ENCODE measurements at places on chromosomes 11 and 22.

DNA sequence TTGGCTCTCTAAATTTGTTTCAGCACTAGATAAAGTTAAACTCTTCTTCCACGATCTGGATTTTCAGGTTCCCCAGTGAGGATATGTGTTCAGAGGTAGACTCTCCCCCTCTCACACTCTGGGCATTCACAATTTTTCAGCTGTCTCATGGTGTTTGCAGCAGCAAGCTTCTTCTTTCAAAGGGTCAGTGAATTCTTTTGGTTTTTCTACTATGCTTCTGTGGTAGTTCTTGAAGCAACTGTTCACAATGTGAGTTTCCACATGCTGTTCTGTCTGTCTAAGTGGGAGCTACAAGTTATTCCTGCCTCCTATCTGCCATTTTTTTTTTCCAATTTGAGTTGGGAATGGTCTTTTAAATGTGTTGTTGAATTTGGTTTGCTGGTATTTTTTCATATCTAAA, 25.4 kb downstream of the CNTF start:
- no peak for DNase-seq

GRCh38 chr11:30535818-30536217, 50.3 kb downstream of the MPPED2 start:
- DNase-seq = no peak

DNA sequence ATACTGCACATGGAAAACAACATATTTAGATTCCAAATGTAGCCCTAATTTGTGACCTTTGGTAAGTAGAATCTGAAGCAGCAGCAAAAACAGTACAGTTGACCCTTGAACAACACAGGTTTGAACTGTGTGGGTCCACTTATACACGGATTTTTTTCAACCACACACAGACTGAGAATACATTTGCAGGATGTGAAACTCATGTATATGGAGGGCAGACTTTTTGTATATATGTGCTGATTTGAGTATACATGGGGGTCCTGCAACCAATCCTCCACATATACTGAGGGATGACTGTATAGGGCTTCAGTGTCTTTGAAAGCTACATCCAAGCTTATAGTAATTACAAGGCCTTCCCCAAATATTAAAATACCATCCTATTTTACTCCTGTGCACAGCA, 120.5 kb downstream of the MPPED2 start:
- DNase-seq = no peak

GRCh38 chr11:95680169-95680929, 109.2 kb downstream of the FAM76B start:
- no peak for DNase-seq

DNA sequence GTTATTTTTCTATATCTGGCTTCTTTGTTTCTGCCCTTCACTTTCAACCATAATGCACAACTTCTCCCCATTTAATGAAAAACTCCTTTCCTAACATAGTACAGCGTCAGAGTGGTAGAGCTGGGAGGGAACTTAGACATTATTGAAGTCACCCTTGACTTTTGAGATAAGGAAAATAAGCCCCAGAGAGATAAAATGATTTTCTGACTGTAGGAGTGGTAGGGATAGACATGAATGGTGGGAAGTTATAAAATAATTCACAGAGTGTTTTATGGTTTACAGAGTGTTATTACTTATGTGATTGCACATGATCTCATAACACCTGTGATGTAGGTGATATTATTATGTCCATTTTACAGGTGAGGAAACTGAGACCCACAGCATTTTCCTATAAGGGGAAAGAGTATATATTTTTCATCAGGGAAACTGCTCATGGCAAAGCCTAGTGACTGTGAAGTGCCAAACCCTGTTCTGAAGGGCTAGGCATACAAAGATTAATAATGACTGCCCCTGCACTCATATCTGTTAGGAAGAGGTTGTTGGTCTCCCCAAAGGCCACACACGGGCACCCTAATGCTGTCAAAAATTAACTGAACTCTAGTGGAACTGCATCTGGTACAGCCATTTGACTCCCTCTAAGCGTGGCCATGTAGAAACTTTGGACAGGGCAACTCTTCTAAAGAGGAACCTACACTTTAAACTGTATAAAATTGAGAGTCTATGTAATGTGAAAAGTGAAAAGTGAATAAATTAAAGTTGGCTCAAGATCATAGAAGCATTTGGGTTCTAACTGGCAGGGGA, 61.1 kb upstream of the PICALM start:
- no peak for DNase-seq

GRCh38 chr11:22920939-22921565, 60.8 kb upstream of the CCDC179 start:
- DNase-seq = peak; percentile 2

GRCh38 chr11:11430431-11430830, 77.4 kb upstream of the CSNK2A3 start:
- no peak for DNase-seq

DNA sequence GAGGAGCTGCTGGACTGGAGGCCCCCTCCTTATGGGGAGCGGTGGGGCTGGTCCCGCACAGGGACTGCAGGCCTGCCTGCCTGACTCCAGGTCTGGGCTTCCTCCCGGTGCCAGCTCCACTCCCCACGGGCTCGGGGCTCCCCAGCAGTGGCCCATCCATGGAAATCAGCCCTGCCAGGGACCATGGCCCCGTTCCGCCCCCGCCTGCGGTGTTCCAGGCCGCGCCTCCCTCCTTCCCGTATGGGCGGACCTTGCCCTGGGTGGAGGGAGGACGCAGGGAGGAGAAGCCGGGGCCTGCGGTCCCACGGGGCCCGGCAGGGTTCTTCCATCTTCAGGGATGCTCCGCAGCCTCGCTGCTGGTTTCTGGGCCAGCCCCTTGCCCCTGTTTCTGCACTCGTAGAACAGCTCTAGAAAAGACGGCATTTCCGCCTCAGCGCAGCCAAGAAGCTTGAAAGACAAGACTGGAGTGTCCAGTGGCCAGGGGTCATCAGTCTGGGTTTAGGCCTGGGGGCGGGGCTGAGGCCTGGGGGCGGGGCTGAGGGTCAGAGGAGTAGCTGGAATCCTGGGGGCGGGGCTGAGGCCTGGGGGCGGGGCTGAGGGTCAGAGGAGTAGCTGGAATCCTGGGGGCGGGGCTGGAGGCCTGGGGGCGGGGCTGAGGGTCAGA, 1330.6 kb downstream of the BRD1 start:
- DNase-seq = no peak

DNA sequence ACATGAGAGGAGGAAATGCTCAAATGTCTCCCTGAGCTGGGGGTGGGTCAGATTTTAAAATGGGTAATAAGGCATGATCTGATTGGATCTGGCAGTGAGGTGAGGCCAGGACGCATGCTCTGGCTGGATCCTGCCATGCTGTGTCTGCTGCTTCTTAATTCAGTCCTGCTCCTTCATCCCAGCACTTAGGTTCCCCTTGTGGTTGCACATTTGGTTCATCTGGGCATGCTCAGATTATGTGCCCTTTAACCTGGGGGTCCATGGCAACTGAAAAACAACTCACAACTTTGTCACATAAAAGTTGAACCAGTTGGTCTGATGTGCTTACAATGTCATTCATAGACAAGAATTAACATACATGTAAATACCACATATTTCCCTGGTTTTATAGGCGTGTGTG, 67.9 kb downstream of the PIWIL4 start:
- no peak for DNase-seq

- no peak for DNase-seq
Observed at GRCh38 chr22:48068323-48068885, 1306.0 kb downstream of the TBC1D22A start.

DNA sequence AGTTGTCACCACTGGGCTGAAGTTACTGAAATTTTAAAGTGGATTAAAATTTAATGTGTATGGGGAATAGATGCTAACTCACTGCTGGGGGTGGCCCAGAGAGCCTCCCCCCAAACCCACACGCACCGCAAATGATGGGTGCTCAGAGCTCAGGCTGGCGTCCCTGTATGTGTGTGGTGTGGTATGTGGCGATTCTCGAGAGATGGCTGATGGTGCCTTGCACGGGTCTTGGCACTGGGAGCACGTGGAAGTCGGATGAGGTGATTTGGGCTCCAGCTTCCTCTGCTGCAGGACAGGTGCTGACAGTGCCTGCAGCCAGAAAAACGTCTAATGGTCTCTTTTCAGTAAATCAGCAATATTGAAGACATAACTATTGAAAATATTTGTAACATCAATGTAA, 1473.3 kb downstream of the TBC1D22A start:
- DNase-seq = no peak

GRCh38 chr11:72103754-72104167, 664 bp upstream of the LAMTOR1 start:
- DNase-seq = no peak

- no peak for DNase-seq
Observed at GRCh38 chr11:19853016-19853415, 140.4 kb downstream of the NAV2 start.

GRCh38 chr11:128779036-128779435, 85.2 kb downstream of the FLI1 start:
- DNase-seq = no peak

GRCh38 chr11:102836290-102836875, 7.0 kb downstream of the MMP3 start:
- DNase-seq = no peak

GRCh38 chr11:126279191-126279590, 3.7 kb upstream of the TIRAP start:
- DNase-seq = no peak

- DNase-seq = no peak
Observed at GRCh38 chr11:27656320-27656719, 43.9 kb downstream of the BDNF start.

- no peak for DNase-seq
Observed at GRCh38 chr11:48127521-48128183, 89.0 kb upstream of the OR4B1 start.

DNA sequence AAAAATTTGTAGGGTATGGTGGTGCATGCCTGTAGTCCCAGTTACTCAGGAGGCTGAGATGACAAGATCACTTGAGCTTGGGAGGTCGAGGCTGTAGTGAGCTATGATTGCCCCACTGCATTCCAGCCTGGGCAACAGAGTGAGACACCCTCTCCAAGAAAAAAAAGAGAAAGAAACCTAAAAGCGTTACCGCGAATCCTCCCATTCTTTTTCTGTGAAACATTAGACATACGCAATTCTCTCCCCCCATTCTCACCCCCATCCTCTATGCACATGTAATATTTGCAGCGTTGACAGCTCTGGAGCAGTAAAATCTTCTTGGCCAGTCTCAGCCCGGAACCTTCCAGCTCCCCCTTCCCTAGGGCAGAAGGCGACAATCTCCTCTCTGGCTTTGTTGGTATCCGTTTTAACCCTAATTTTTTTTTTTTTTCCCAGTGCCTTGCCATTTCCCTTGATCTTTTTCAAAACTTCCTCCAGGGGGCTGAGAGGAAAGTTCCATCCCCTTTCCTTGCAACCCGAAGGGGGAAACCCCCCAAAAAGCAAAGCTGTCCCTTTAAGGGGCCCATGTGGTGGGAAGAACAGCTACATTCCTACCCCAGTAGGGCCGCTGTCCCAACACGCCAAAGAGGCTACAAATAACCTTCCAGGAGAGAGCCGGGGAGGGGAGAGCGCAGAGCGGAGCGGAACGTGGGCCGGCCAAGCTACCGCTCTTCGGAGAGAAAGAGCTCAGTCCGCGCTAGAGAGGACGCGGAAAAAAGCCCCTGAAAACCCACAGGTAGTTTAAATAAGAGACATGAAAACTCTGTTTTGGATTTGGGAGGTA, 1.9 kb downstream of the LRP4 start:
- no peak for DNase-seq

DNA sequence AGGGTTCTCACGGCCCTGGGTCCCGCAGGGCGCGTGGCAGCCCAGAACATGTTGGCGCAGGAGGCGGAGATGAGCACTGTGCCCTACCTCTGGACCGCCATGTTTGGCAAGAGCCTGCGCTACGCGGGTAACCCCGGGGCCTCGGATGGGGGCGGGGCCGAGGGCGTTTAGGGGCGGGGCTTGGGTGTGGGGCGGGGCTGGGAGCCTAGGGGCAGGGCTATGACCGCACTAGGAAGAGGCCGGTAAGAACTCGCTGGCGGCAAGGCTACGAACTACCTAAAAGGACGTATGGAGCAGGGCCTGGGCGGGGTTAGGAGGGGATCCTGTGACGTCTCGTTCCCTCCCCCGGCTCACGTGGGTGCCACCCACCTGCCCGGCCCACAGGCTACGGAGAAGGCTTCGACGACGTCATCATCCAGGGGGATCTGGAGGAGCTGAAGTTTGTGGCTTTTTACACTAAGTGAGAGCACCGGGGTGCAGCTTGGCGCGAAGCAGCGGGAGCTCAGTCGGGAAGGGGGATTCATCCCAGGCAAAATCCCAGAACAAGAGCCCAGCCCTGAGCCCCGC, 2.8 kb upstream of the LZTR1 start:
- DNase-seq = no peak

DNA sequence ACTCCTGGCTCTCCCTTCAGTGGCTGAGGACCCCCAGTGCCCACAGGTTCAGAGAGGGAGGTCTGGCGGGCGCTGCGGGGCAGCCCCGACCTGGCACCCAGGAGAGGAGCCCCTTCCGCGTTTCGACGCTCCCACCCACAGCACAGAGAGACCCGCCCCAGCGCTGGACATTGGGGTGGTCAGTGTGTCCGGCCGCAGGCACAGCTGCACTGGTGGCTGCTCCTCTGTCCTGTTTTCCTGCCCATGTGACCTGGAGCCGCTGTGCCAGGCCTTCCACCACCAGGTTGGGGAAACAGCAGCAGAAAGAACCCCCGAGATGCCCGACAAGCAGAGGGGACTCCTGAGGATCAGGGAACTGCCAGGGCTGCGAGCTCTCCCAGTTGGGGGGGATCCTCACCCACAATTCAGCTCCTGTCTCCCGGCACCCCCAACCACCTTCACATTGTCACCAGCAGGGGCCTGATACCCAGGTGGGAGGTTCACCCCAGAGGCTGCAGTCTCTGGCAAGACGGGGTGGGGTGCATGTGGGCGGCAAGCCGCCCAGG, 13.6 kb downstream of the KRTAP5-5 start:
- no peak for DNase-seq

DNA sequence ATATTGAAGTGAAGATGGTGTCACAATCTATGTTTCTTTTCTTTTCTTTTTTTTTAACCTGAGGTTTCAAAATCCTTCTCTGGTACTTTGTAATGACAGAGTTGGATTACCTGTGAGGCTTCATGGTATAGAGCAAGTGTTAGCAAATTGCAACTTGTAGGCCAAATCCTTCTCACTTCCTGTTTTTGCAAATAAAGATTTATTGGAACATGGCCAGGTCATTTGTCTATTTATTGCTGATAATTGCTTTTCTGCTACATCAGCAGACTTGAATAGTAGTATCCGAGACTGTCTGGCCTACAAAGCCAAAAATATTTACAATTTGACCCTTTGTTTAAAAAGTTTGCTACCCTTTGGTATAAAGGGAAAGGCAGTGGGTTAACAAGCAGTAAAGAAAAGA, 1059.4 kb upstream of the CCDC90B start:
- no peak for DNase-seq

Measured in NCI-H1930 (cell line).